Heart right ventricle (tissue), 16 donors: ENCODE measurements at places on chromosomes 3 and 15. TPM values are rescaled to one million over a fixed set of nuclear protein-coding genes. Genes with fewer than 3 reads are reported as not detected.

- DNase-seq: no peak
Measured at GRCh38 chr15:93997071-93997658, 234.2 kb upstream of the MCTP2 start.

GRCh38 chr3:170634663-170635384 lies 48.9 kb upstream of the SLC7A14 start:
- no peak for DNase-seq

The GOLGA6L10 gene
- total RNA-seq: 2.6 TPM

The TLR9 gene
- total RNA-seq: 0.32 TPM

The ASB14 gene
- 11.5 TPM for total RNA-seq

The PIF1 gene
- total RNA-seq: 0.30 TPM

- no peak for DNase-seq
Measured at GRCh38 chr15:89767411-89767915, 8.7 kb upstream of the MESP2 start.

- no peak for DNase-seq
Measured at GRCh38 chr15:59166601-59167265, 39.9 kb upstream of the LDHAL6B start.

- no peak for DNase-seq
Measured at GRCh38 chr3:194952841-194953241, 267.2 kb downstream of the FAM43A start.

The IQCF5 gene
- not detected for total RNA-seq

GRCh38 chr3:2856138-2857133 lies 253.7 kb downstream of the IL5RA start:
- no peak for DNase-seq

DNA sequence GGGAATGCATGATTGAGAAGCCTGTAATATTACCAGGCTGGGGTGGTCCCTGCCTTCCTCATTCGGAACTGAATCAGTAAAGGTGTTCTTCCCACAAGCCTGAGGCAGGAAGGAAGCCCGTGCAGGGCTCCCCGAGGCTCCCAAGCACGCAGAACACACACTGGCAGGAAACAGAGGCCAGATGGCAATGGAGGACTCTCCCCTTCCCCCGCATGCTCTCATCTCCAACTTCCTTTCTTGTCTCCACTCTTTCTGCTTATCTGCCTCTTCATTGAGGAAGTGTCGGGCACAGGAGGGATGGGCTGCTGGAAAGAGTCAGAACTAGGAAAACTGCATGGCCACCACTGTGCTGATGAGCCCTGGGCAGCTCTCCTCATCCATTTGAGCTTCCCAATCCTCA lies 123.5 kb downstream of the NUP210 start:
- no peak for DNase-seq

DNA sequence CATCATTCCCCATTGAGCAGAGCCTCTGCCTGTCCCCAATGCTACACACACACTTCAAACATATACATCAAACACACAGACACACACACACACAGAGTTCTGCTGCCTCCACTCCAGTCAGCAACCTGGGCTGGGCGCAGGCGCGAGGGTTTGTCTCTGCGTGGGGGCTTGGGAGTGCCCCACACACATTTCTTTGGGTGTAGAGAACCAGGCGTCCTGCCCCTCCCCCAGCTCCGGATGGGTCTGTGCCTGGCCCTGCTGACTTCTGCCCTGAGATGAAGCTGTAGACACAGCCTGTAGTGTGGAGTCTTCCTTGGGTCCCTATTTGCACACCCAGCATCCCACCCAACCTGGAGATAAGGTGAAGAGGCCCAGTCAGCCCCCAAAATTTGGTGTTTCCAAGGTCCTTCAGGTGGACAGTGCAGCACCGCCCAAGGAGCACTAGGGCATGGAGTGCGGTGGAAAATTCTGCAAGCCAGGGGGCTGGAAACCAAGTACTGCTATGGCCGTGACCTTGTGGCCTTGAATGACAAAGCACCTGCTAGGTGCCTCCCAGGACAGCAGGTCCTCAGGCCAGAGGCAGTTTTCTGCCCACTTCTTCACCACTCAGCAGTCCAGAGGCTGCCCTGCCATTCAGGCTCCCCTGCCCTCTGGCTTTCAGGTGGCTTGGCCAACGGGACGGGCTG lies 26.8 kb downstream of the FBXW12 start:
- DNase-seq: no peak

DNA sequence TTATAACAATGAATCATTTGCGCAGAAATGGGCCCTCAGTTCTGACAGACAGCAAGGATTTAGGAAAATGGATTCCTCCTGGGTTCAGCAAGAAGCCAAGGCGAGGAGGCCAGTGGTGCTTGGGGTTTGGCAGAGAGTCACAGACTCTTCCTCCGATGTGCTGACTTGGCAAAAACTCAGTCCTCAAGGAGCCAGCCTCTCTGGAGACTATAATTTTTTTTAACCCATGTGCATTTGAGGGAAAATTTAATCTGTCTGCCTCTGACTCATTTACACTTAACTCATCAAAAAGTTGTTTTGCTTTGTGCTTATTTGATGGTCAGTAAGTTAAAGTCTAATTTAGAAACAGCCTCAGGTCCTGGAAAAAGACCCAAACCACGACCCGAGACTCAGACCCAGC lies 34.2 kb upstream of the SLC24A5 start:
- no peak for DNase-seq

DNA sequence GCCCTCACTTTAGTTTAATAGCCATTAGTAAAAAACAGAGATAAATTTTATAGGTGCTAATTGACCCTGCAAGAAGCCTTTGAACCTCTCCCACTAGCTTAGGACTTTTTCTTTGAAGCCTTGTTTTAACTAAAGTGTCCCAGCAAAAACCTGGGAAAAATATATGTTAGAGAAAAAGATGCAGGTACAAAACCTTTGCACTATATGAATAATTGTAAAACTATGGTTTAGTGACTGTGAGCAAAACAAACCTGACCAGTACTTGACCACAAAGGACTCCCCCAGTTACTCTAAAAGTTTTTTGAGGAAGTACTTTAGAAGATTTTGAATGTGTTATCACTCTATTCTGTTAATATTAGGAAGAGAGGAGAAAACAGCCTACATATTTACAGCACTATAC lies 123.3 kb upstream of the TP63 start:
- no peak for DNase-seq

GRCh38 chr3:130442284-130442683 lies 74.7 kb upstream of the COL6A6 start:
- DNase-seq: no peak

The RHCG gene
- total RNA-seq: not detected

DNA sequence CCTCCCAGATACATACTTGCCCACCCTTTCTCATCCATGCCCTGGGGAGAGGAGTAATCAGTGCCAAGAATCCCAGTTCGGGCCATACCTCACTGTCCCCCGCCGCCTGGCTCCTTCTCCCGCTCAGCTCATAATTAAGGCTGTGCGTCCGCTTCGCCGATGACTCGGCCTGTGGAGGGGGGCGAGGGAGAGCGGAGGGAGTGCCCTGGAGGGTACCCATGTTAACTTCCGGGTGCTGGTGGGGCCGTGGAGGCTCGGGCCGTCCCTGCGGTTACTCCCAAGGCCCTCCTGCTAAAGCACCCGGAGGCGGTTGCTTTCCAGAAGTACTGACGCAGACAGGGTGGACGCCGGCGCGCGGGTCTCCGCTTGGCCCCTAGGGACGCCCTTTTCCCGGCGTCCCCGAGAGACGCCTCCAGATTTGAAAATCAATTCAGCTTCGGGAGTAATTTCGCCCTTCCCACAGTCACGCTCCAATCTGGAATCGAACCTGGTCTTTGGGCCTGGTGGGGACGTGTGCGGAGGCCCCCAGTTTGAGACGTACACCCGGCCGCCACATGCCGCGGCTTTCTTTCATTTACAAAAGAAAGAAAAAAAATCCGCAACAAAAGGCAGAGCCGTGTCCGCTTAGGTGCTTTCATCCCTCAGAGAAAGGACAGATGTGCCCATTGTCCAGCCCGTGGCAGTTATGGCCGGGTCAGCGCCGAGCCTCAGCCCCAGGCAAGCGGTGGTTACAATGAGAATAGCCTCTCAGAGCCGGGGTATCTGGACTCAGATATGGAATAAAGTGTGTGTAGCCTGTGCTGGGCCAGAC lies 1.0 kb upstream of the ONECUT1 start:
- no peak for DNase-seq

DNA sequence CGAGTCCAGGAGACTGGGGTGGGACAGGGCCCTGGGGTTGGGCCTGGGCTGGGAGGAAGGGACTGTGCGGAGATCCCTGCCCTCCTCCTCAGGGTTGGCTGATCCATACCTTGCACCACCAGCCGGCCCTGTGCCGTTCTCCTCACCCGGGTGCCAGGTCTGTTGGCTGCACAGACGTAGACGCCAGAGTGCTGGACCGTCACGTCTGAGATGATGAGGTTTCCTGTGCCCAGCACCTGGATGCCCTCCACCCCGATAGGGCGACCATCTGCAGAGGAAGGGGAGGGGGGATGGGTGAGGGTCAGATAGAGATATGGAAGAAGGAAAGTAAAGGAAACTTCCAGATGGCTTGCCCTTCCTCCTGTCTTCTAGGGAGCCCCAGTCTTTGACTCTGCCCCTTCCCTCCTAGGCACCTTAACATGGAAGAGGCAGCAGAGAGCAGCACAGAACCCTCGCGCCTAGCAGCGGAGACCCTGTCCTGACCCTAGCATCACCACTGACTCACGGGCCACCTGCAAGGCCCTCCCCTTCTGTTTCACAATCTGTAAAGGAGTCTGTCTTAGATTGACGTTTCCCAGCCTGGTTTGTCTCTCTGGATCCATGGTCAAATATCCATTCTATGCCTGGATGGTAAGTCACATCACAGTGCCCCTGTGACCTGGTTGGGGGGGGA lies 28.8 kb downstream of the RNU5B-1 start:
- DNase-seq: no peak

DNA sequence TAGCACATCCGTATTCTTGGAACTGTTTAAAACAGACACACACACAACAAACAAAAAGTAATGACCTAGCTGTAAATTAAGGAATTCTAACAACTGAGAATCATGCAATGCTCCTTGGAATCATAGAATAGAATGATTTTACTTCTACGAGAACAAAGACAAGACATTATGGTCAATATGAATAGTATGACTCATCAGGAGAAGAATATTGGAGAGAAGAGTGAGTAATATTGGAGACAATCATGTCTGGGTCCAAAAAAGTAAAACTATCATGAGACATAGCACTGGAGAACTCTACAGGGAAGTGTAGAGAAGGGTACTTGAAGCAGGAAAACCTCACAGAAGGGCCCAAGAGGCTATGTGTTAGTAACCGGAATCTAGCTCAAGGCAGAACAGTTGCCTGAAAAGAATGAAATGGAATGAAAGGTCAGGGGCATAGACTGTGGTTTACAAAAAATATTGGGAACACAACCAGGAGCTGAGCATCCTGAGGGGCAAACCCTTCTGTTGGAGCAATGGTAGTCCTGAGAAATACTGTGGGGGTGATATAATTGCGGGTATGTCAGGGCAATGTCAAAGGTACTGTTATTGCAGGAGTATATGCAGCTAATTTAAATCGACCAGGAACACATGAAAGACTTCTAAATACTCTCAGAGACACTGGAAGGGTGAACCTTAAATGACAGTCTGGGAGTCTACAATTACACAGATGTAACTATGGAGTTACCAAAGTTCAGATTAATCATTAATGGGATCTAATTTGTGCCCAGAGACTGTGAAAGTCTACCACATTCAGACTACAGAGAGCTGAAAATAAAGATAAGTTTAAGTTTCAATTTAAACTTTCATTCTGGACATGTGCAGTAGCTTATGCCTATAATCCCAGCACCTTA lies 201.2 kb downstream of the BCHE start:
- DNase-seq: no peak

DNA sequence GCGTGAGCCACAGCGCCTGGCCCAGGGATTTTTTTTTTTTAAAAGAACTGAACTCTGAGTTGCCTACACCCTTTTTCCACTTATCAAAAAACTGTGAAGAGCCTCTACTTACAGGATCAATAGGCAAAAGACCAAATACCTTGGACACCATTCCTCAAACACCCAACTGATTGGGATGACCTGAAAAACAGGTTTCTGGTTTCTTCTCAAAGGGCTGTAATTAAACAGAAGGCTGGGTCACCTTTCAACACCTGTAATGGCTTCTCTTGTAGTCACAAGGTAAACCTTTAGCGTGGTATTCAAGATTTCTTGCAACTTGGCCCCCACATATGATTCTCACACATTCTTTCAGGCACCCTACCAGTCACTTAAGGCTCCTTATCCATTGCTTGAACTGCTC lies 38.4 kb upstream of the PLXND1 start:
- no peak for DNase-seq

- no peak for DNase-seq
Measured at GRCh38 chr3:58351920-58352319, 19.2 kb downstream of the PXK start.

GRCh38 chr3:126486360-126486847 lies 10.7 kb upstream of the ZXDC start:
- no peak for DNase-seq

The CCRL2 gene
- 1.4 TPM for total RNA-seq

DNA sequence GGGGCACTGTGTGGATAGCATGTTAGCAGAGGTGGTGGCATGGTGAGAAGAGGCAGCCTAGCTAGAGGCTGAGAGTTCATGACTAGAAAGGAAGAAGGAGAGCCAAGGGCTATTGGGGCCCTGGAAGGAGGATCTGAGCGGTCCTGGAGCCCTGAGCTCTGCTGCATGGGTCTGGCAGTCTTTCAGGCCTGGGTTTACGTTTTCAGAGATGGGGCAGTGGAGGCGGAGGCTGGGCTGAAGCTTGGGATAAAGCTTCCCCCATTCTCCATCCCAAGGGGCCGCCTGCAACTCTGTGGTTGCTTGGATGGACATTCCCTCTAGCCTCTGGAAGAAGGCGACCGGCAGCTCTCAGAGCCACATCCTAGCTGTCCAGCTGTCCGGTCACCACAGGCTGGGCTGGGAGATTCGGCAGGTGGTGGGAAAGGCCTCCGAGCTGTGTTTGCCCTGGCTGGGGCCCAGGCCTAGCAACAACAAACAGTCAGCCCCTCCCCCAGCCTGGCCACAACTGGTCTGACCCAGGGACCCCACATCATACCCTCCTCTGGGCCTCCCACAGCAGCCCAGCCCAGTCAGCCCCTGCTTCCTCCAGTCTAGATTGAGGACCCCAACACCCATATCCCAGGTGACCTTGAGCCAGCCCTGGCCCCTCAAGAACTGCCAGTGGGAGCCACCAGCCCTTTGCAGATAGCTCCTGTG lies 1.8 kb upstream of the SLC38A3 start:
- DNase-seq: no peak

The ECE2 gene
- 0.28 TPM for total RNA-seq

The PRTG gene
- total RNA-seq: 1.8 TPM

The PPP1R14D gene
- total RNA-seq: not detected
